ENCODE measurements at places on chromosomes 5 and 9.

GRCh38 chr9:136488247-136489214 lies 5.7 kb upstream of the SEC16A start:
- DNase-seq = peak; percentile 53

- DNase-seq = no peak
Measured at GRCh38 chr5:173581408-173582215, 34.8 kb downstream of the BOD1 start.

DNA sequence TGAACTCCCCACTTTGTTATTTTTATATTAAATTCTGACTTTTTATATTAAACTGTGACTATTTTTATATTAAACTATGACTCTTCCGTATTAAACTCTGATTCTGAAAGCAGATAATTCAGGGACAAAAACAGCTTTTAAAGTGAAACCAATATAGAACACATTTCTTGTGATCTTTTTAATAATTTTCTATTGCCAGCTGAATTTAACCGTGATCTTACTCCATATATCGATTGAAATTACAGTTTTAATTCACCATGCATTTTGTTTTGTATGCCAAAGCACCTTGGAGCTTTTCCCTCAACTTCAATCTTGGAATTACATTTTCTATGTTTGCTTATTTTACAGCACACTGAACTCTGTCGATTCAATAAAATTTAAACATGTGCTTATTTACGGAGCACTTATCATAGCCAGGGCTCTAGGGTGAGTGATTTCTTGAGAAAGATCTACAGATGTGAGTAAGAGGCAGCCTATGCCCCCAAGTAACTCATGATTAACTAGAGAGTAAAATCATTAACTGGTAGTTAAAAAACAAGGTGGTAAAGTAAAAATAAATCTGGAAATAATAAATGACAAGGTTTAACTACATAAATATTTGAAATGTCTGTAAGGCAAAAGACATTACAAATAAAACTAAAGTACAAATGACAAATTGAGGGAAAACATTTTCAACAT lies 72.9 kb upstream of the ALDH1B1 start:
- DNase-seq = no peak

- DNase-seq = no peak
Measured at GRCh38 chr9:100352201-100352726, 478 bp downstream of the TEX10 start.

DNA sequence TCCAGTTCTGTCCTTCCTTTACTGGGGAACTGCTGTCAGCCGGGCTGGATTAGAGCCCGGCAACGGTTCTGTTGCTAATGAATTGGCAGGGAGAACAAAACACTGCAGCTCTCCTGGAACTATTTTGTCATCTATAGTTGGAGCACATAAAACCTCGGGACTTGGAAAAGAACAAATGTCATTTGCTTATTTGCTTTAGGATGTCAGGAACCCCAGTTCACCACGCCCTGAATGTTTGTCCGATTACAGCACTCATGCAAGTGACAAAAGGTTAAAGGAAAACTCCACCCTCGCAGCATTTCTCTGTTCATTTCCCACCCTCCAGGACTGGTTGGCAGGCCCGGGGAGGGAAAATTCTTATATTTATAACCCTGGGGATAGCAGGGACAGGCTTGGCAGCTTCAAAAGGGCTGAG lies 66.4 kb upstream of the PLPP1 start:
- DNase-seq = no peak

DNA sequence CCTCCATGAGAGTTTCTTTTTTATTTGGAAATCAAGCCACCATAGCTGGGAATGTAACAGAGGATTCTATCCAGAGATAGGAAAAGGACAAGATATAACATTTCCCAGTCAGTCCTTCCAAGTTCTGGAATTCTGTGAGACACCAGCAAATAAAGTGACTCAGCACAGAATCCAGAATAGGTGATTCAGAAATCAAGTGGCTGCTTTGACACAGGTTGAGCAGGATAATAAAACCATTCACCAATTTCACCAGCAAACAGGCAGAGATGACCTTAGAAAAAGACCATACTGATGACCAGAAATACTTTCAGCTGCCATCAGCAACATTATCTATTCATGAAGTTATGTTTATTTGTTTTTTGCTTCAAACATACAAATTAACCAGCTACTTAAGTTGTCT lies 491.5 kb upstream of the TUSC1 start:
- no peak for DNase-seq

- DNase-seq = no peak
Measured at GRCh38 chr5:61357745-61358144, 25.7 kb downstream of the ZSWIM6 start.

- no peak for DNase-seq
Measured at GRCh38 chr5:158763217-158763616, 336.5 kb downstream of the EBF1 start.

- DNase-seq = no peak
Measured at GRCh38 chr5:143701493-143701892, 110.5 kb upstream of the HMHB1 start.

DNA sequence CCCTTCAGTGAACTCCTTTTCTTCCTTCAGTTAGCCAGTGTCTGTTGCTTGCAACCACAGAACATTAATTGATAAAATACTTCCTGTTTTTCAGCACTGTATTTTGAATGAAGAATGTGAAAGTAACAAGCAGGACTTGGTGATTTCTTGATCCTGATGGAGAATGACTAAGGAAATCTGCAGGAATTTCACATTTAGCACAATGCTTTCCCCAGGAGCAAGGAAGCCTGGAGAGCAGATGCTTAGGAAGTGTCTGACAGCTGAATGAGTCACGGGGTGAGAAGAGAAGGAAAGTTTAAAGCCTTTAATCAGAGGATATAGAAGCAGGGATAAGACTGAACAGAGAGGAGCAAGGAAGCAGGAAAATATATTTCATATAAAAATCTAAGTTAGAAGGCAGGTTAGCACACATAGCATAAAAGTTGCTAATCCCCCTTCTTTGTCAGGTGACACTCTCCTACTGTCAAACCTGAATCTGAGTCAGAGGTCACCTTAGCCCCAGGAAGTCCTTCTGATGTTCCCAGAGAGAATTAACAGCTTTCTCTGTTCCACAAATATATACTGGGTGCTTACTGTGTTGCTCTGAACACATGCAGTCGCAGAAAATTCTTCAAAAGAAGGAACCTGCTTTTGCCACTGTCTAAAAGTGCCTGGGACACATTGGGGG lies 59.7 kb downstream of the GNA14 start:
- DNase-seq = no peak

- no peak for DNase-seq
Measured at GRCh38 chr9:116394894-116395698, 241.5 kb downstream of the PAPPA start.

GRCh38 chr5:463952-464351 lies 21.0 kb downstream of the EXOC3 start:
- peak; percentile 71 for DNase-seq

- no peak for DNase-seq
Measured at GRCh38 chr5:96489532-96489931, 56.5 kb upstream of the PCSK1 start.

DNA sequence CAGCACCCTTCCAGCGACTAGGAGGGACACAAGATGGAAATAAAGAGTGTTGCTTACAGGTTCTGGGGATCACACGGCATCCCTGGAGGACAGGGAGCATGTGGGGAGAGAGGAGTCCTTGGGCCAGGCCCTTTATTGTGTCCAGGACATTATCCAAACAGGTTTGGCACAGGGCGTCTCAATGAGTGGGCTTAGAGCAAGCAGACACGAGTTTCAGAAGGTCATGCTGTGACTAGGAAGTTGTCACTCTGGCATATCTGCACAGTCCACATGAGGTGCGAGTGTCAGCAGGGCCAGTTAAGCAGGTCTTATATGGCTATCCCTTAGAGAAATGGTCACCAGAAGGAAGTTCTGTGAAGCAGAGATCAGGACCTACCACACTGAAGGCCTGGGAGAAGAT lies 174.5 kb upstream of the OTULINL start:
- no peak for DNase-seq

GRCh38 chr5:60340965-60341471 lies 358.9 kb downstream of the DEPDC1B start:
- DNase-seq = no peak

DNA sequence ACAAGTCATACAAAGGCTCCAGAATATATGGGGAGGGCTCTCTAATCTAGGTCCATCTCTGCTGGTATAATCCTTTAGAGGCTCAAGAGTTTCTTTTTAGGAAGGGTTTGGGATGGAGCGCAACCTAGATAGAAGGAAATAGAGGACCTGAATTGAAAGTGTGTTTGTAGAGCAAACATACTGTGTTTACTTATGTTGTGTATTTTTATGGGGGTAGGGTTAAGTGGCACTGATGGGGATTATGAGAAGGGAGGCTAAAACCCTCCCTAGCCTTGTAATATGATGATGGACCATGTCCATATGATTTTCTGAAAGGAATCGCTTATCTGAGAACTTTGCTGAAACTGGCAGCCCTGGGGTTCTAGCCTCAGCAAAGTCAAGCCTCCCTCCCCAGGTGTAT lies 4.4 kb upstream of the ELL2 start:
- no peak for DNase-seq

DNA sequence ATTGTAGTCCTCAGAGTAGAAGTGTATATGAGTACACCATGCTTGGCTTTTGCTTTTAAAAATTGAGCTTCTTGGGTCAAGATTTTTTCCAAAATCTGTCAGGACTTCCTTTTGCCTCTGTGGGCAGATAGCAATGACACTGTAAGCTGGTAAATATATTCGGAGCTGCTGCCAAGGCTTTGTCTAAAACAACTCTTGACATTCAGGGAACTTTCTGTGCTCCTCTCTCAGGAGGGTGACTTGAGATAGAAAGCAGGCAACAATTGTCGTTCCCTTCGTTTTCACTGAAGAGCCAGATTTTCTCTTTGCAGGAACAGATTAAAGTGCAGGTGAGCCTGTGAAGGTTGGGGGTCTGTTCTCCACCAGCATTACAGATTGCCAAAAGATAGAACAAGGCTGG lies 230.5 kb downstream of the MAST4 start:
- DNase-seq = no peak

- DNase-seq = no peak
Measured at GRCh38 chr5:175250426-175250825, 193.6 kb downstream of the DRD1 start.

GRCh38 chr9:136026266-136026942 lies 65.2 kb upstream of the UBAC1 start:
- DNase-seq = no peak

GRCh38 chr5:37840053-37841034 lies 503 bp upstream of the GDNF start:
- DNase-seq = no peak

DNA sequence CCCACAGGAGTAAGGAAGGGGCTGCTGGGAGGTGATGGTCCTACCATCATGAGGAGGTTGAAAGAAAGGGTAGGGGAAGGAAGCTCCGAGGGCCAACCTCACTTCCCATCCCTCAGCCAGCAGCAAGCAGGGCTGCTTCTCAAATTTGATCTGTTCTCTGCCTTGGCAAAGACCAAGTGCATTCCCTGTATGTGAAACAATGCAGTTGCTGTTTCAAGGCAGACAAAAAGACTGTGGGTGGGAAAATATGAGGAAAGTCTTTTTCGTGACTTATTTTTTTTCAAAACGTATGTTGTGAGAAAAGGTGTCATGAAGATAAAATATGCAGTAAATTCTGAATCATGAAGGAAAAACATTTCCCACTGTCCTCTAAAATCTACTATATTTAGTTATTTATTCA lies 165.9 kb downstream of the ARSB start:
- DNase-seq = no peak

DNA sequence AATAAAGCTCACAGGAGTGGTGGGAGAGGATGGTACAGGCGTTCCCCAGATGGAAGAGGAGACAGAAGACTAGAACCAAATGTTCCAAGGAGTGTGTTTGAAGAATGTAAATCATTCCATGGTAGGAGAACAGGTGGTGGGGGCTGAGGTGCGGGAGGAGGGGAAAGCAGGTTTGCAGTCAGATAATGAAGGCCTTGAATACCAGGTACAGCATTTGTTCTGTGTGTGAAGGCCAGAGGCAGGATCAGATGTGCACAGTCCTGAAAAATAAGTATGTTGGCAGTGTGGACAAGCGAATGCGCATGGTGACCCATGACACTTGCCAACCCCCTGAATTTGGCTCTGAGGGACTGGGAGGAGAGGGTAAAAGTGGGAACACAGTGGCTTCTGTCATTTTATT lies 59.9 kb upstream of the ALDH1B1 start:
- no peak for DNase-seq

GRCh38 chr9:95091601-95092261 lies 225.8 kb downstream of the FANCC start:
- no peak for DNase-seq

GRCh38 chr5:167853421-167853820 lies 438.0 kb upstream of the WWC1 start:
- no peak for DNase-seq

GRCh38 chr5:106127985-106128384 lies 1542.8 kb downstream of the EFNA5 start:
- DNase-seq = no peak

DNA sequence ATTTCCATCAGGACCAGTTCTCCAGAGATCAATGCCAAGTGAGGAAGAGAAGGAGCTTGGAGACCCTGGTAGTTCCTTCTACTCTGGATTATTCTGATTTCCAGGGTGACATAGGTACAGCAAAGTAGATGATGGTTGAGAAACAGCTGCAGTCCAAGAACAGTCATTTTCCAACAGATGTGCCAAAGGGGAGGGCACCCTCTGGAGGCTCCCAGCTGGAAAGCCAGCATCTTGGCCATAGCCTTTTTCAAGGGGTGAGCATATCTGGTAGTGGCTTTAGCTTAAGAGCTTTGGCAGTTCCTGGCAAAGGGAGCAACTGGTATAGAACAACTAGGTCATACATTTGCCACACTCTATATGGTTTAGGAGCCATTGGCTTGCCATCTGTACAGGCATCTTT lies 492.7 kb downstream of the RASEF start:
- DNase-seq = no peak

DNA sequence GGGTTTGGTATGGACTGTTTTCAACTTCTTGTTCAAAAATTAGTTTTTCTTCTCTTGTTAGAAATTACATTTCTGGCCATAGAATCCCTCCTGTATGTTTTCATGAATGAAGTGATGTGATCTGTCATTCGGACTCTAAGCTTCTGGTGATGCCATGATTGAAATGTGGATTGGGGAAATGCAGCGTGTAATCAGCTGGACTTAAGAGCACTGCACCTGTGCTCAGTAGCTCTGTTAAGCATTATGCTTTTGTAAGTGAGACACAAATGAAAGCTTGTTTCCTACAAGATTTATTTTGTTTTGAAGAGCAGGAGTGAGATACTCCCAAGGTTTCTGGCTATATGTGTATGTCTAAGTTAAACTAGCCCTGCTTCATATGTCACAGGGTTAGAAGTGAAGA lies 24.0 kb upstream of the FAM120AOS start:
- no peak for DNase-seq

DNA sequence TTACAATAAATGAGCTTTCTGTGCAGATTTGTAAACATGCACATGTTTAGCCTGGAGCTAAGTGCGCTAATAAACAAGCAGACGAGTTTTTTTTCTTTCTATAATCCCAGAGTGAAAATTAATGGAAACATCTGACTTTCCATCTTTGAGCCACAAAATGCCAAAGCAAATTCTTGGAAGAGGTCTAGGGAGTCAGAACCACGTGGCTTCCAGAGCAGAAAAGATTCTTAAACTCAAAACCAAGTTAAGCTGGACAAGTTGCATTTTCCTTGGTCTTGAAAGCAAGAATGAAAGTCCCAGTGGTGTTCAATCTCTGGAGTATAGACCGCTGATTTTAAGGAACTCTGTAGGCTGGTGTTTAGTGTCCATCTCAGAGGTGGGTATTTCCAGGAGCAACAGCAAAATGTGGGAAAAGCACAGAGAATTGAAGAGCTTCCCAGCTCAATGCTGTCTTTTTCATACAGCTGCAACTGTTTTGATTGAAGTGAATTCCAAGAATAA lies 71.4 kb downstream of the MYO10 start:
- DNase-seq = no peak

- no peak for DNase-seq
Measured at GRCh38 chr5:12658871-12659446, 754.7 kb upstream of the CTNND2 start.
